Fibroblast of the aortic adventitia (primary cell): ENCODE measurements at places on chromosomes 2 and 18.

GRCh38 chr2:168470320-168471162, 14.5 kb downstream of the CERS6 start:
- DNase-seq: no peak

GRCh38 chr2:158507141-158507540, 50.4 kb downstream of the PKP4 start:
- no peak for DNase-seq

GRCh38 chr2:169221745-169222369, 140.5 kb downstream of the LRP2 start:
- peak; percentile 2 for DNase-seq

- no peak for DNase-seq
Observed at GRCh38 chr2:235325151-235325550, 168.7 kb upstream of the AGAP1 start.
